Kidney epithelial cell (primary cell): ENCODE measurements at places on chromosomes 6 and 20. TPM values are rescaled to one million over a fixed set of nuclear protein-coding genes. Genes with fewer than 3 reads are reported as not detected.

Gene EYA4
- 0.58 and 1.8 TPM in 2 replicates for total RNA-seq

DNA sequence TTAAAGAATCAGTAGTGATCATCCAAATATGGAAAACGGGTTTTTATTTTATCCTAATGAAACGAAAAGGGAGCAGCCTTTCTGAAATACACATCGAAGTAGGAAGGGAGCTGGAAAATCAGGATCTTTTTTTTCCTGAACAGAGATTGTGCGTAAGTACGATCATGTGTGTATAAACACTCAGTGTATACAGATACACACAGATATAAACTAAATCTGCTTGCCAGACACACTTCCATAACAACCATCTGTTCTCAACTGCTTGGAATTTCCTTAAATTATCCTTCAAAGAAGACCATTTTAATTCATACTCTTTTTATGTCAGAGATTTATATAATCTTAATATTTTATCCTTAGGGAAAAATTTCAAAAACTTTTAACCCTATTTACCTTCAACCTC is 110.7 kb downstream of the CHD6 start:
- DNase-seq, result no peak

DNA sequence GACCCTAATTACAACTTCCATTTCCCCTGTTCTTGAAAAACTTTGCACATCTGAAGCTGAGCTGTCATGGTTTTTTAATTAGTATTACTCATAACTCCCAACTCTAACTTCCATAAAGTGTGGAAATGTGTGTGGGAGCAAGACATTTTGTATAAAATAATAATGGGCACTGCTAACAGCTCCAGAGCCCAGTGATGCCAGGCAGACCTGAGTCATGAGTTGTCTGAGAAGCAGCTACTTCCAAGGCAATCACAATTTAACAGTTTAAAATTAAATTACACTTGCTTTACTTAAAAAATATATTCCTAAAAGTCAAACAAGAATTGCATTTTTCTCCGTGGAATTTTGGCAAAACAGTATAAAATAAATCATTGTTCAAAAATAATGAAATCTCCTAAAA is 6.4 kb downstream of the SLC2A12 start:
- no peak for DNase-seq

- no peak for DNase-seq
These were observed 14.0 kb upstream of the SLC17A5 start for GRCh38 chr6:73667798-73668197.
